KG1 (cell line): ENCODE measurements at places on chromosomes 12 and 14.

- no peak for DNase-seq
Measured at GRCh38 chr12:24534622-24535021, 414.3 kb downstream of the BCAT1 start.

GRCh38 chr12:68321140-68321539 lies 11.0 kb downstream of the MDM1 start:
- DNase-seq = no peak

DNA sequence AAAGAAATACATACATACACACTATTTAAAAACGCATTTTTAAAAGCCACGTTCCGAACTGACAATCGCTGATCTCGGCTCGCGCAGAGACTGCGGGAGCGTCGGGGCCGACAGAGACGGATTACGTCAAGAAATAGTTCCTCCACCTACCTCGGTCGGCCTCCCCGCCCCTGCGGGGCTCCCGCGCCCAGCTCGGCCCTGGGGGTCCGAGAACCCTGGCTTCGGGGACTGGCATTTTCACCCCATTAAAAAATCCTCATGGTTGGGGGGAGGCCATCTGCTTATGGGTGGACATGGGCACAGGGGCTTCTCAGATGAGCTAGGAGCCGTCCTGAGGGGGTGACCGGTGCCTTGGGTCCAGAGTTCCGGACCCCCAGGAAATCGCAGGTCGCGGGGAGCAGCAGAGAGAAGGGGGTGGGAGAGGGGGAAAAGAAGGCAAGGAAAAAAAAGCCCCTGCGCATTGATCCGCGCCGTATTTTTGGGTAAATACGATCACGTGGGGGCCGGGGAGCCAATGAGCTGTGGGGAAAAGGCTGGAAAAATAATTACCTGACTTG lies 324 bp upstream of the HOXC9 start:
- DNase-seq = no peak

DNA sequence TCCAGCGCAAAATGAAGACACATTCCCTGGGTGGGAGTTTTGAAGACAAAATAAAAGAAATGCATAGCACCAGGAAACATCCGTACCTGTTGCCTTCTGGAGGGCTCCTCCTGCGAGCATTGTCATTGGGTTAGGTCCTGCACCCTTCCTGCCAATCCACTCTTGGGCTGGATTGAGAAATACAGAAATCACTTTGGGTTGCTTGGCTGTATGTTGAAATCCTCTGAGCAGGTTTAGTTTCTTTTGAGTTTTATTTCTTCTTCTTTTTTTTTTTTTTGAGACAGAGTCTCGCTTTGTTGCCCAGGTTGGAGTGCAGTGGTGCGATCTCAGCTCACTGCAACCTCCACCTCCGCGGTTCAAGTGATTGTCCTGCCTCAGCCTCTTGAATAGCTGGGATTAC lies 67.6 kb downstream of the ARF6 start:
- DNase-seq = no peak

GRCh38 chr12:47715393-47715876 lies 9.6 kb upstream of the RPAP3 start:
- DNase-seq = peak; percentile 79

DNA sequence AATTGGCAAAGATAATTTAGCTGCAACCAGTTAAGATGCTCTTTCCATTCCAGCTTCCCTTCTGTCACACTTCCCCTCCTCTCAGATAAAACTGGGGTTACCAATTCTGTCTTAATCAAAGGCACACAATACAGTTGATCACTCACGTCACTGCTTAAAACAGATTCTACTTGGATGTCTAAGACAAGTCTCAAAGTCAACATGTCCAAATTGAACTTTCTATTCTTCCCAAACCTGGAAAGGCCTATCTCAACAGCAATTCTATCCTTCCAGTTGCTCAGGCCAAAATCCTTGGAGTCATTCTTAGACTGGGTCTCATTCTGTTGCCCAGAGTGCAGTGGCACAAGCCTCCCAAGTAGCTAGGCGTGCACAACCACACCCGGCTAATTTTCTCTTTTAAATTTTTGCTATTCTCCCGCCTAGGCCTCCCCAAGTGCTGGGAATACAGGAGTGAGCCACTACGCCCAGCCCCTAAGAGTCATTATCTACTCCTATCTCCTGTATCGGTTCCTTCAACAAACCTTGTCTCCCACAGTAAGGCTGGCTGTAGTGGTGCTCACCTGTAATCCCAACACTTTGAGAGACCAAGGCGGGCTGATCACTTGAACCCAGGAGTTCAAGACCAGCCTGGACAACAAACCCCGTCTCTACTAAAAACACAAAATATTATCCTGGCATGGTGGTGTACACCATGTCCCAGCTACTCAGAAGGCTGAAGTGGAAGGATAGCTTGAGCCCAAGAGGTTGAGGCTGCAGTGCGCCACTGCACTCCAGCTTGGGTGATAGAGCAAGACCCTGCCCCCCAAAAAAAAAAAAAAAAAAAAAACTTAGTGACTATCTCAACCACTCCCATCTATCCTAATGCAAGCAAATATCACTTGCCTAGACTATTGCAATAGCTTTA lies 4.7 kb downstream of the RPS29 start:
- DNase-seq = no peak

DNA sequence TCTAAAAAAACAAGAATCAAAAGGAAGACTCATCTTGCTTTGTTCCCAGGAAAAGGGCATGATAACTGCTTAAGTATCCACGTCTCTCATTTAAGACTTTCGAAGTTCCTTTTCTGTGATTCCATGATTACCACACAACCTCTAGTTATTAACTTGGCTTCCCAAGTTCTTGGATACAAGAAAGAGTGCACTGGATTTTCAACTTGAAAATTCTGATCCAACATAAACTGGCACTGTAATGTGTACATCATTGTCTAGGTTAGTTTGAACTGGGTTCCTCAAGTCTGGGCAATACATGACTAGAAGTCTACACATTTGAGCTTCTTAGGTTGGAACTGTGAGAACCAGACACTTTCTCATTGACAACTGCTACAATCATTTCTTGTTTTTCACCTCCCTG lies 1.6 kb downstream of the KLHL28 start:
- DNase-seq = no peak

DNA sequence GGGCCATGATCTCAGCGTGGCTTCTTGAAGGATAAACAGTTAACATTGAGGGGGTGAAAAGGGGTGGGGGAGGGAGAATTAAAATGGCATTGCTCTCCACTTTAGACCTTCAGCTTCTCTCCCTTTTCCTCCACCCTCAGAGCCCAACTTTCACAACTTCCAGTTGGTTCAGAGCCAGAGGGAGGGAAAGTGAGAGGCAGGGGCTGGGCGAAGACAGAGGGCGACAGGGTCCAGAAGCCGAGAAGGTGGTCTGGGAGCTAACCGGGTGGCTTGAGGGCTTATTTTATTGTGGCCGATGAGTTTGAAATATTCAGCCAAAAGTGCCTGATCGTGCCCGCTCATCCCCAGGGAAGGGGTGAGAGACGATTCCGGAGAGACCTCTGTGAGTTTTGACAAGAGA lies 4.1 kb downstream of the BMP4 start:
- no peak for DNase-seq

- DNase-seq = no peak
Measured at GRCh38 chr12:98185606-98186005, 329.8 kb upstream of the TMPO start.

GRCh38 chr12:52229836-52230343 lies 3.2 kb upstream of the KRT7 start:
- DNase-seq = no peak

DNA sequence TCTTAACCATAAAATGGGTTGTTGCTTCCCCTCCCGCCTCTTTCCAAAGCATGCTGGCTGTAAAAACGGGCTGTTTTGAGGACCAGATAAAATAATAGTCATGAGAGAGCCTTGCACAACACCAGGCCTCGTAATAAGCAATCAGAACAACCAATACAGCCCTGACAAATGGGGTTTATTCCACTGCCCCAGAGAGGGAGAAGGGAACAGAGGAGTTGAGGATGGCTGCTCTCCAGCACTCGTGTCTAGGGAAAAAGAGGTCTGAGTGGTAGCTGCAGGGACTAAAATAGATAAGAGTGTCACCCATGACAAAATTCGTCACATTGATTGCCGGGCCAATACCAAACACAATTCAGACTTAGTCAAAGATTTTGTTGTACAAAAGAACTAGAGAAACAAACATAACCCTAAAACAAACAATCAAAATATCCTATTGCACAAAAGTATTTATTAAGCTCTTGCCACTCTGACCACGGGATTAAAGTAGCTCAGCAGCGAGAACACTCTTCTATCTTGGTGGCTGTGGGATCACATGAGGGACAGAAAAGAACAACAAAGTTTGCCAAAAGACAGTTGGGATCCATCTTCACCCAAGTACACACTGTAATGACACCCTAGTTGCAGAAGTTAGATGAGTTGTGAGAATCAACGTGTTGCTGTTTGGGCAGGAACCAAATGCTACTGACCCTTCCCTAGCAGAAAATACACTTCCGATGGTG lies 188.0 kb downstream of the FOXN3 start:
- DNase-seq = no peak

DNA sequence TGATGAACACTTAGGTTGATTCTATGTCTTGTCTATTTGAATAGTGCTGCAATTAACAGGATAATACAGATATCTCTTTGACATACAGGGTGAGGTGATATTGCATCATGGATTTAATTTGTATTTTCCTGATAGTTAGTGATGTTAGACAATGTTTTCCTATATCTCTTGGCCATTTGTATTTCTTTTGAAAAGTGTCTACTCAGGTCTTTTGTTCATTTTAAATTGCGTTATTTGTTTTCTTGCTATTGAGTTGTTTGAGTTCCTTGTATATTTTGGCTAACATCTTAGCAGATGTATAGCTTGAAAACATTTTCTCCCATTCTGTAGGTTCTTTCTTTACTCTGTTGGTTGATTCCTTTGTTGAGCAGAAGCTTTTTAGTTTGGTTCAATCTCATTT lies 460.6 kb downstream of the CCDC91 start:
- no peak for DNase-seq

GRCh38 chr12:9227950-9228349 lies 19.8 kb upstream of the PZP start:
- DNase-seq = no peak

DNA sequence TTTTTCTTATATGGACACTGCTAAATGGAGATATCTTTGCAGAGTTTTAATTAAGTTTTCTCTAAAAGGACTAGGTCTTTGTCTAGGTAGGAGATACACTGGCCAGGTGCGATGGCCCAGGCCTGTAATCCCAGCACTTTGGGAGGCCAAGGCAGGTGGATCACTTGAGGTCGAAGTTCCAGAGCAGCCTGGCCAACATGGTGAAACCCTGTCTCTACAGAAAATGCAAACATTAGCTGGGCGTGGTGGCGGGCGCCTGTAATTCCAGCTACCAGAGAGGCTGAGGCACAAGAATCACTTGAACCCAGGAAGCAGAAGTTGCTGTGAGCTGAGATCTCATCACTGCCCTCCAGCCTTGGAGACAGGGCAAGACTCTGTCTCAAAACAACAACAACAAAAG lies 17.1 kb upstream of the CERS5 start:
- DNase-seq = no peak

GRCh38 chr12:107368586-107368985 lies 275.2 kb upstream of the CRY1 start:
- DNase-seq = no peak

DNA sequence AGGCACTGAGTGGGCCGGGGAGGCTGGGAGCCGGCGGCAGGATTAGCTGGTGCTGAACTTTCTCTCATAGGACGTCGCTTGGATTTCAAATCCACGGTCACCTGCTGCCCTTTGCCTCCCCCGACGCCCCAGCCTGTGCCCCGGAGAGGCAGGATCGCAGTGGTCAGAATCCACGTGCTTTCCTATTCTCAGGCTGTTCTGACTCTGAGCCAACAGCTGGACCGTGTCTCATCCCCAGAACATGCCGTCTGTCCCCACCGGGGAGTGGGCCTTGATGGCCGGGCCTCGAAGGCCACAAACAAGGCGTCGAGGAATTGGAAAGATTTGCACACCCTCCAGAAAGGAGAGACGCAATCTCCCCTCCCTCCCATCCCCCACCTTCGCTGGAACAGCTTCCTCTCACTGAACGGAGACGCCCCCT lies 18.5 kb upstream of the MLXIP start:
- DNase-seq = no peak

DNA sequence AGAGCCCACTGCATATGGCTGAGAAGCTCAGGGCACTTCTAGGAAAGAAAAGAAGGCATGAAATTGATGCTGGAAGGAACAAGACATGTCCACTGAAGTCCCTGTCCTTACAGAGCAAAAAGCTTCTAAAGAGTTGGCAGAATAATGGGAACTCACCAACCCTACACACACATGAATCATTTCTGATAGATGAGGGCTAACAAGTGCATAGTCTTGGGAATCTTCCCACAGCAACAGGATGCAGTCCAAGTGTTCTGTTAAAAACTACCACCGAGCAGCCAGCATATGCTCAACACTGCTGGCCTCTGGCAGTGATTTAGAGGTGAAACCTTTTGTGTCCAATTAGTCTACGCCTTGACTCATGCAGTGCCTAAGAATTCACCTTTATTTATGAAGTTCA lies 44.8 kb downstream of the RHOJ start:
- no peak for DNase-seq

DNA sequence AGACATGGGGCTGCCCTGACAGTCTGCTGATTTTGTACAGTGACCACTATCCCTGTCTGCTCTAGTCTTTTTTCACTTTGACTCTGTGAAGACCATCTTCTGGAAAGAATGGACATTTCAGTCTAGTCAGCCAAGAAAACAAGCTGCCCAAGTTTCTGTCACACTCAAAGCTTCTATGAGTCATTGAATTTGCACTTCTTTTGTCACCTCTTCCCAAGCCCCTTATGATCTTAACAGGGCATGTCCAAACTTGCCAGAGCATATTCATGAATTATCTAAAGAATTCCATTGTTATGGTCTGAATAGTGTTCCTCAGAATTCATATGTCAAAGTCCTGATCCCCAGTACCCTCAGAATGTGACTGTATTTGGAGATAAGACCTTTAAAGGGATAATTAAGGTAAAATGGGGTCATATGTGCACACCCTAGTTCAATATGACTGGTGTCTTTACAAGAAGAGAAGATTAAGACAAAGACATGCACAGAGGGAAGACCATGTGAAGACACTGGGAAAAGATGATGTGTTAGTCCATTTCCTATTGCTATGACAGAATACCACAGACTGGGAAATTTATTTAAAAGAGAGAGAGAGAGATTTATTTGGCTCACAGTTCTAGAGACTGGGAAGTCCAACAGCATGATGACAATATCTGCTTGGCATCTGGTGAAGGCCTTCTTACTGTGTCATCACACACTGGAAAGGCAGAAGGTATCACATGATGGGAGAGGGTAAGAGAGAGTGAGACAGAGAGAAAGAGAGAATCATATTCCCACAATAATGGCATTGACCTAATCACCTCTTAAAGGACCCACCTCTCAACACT lies 242.6 kb downstream of the BTG1 start:
- DNase-seq = no peak

GRCh38 chr12:99370421-99371138 lies 277.0 kb upstream of the GARIN6 start:
- DNase-seq = no peak

- DNase-seq = no peak
Measured at GRCh38 chr12:13082861-13083260, 20.6 kb downstream of the GSG1 start.

GRCh38 chr12:124684971-124685688 lies 117.7 kb upstream of the NCOR2 start:
- DNase-seq = no peak
